Esophagus muscularis mucosa (tissue), 4 donors: ENCODE measurements at places on chromosomes 1 and 21. TPM values are rescaled to one million over a fixed set of nuclear protein-coding genes. Genes with fewer than 3 reads are reported as not detected.

The RIMS3 gene
- total RNA-seq = 5.4 TPM

- no peak for DNase-seq
Measured at GRCh38 chr1:223006371-223006770, 136.7 kb downstream of the TLR5 start.

GRCh38 chr21:42027822-42028765 lies 17.9 kb upstream of the ZBTB21 start:
- DNase-seq = no peak

The LINGO4 gene
- total RNA-seq = not detected

The MRPL9 gene
- 56.7 TPM for total RNA-seq

DNA sequence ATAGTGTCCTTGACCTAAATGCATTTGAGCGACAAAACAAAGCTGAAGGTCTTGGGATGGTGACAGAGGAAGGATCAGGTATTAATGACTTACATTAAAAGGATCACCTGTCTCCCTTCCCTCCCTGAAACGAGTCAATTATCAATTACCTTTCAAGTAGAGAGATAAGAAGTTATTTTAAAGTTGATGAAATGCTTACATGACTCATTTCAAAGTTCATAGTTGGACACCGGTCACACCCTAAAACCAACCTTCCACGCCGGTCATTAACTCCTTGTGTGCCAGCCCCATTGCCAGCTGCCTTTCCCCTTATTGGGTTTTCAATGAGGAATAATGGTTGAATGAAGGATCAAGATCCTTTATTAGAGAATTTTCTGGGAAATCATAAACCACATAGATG lies 129.8 kb downstream of the ZP4 start:
- no peak for DNase-seq

DNA sequence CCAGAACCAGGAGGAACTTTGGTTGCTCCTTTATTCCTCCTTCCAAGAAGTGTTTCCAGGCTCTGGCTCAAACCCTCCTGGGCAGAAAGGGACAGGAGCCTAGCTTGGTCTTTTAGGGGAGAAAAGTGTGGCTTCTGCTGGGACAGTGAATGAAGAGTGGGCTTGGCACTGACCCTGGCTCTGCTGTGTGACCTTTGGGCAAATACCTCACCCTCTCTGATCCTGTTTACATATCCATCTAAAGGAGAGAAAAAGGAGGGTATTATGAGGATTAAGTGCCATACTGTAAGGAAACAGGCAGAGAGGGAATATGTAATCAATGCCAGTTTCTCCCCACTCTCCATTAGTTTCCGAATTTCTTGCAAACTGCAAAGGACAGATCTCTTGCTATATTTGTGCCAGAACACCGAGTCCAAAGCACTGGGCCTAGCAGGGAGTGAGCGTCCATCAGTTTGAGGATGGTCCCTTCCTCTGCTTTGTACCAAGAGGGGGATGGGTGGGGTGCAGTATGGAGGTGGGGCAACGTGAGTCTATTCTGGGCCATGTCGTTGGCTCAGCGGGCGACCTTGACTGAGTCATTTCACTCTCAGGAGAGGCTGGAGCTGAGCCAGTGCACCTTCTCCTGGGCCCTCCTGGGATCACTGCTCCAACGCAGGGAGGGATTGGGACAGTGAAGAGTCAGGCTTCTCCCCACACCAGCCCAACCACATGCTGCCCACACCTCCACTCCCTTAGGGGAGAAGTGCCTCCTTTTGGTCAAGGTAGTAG lies 38.4 kb downstream of the IGSF21 start:
- no peak for DNase-seq

DNA sequence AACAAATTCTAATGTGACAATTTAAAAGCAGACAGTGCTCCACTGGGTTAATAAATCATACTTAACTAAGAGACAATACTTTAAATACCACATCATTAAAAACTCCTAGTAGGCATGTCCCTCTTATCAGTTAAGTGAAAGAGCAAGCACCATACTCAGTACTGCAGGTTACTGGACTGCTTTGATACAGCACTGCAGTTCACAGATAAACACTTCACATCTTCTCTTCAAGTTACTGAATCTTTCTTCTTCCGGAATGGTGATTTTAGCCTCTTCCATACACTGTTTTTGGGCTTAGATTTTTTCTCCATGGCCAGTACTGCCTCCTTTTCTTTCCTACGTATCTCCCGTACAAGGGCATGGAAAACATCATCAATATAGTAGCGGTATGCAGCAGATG lies 11.0 kb downstream of the RIT1 start:
- no peak for DNase-seq

GRCh38 chr1:216958569-216958968 lies 235.3 kb upstream of the ESRRG start:
- DNase-seq = no peak

The PRAMEF8 gene
- total RNA-seq = not detected

The AGBL4 gene
- not detected for total RNA-seq

GRCh38 chr1:204313675-204314074 lies 46.1 kb downstream of the PLEKHA6 start:
- no peak for DNase-seq

- no peak for DNase-seq
Measured at GRCh38 chr1:205013683-205014367, 29.2 kb upstream of the CNTN2 start.

DNA sequence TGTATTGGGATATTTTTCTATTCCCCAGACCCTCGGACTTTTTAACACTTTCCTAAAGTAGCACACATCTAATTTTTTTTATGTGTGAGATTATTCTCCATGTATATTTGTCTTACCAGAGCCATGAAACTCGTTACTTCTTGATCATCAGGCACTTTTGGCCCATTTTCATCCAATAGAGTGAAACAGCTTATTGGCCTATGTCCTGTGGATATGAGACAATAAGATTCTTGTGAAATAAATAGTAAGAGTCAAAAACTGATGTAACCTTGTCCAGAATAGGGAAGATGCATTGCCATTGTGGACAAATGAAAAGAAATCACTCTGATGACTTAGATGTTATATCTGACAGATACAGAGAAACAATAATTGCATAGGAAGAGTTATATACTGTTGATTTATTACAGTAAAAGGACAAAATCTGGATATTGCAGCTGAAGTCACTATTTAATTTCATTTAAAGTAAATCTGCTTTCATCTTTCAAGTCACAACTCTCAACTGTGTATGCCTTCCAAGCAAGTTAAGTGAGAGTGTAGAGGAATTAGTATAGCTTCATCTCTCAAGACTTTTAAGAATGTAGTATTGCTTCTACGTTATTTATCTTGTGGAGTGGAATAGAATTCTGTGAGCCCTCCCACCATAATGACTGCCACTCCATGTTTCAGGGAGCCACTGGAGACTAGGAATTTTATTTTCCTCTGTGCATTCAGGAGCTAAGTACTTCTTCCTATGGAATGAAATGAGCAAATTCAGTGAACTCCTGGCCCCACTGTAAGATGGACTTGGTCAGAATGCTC lies 86.9 kb downstream of the ADAMTS1 start:
- DNase-seq = no peak

DNA sequence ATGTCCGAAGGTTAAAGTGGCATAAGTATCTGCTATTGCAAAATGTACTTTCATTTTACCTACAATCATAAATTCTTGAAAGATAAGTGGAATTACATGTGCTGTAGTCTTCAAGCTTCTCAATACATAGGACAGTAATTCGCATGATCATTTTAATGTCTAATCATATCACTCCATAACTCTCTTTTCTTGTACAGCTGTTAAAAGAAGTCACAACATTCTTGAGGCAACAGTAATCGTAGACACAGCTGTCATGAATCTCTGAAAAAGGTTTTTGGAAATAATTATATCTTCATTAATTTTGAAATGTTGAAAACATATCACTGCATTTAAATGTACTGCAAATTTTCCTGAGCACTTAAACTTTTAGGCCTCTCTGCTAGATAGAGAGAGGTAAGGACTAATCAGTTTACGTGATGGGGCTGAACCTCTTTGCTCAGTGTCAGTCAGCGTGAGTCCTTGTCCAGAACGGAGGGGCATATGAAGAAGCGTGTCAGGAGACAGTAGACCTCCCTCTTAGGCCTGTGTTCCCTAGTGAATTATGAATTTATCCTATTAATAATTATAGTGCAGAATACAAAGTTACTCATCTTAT lies 133.4 kb downstream of the NEK7 start:
- no peak for DNase-seq

GRCh38 chr1:67166196-67166595 lies at the start of gene IL23R:
IL23R (plus strand) TSS chr1:67166454; CDS start chr1:67168121, 1,667 bp downstream.
- no peak for DNase-seq

GRCh38 chr1:246350745-246351144 lies 156.3 kb downstream of the SMYD3 start:
- no peak for DNase-seq

GRCh38 chr1:22326931-22327330 lies 124.7 kb upstream of the ZBTB40 start:
- no peak for DNase-seq

DNA sequence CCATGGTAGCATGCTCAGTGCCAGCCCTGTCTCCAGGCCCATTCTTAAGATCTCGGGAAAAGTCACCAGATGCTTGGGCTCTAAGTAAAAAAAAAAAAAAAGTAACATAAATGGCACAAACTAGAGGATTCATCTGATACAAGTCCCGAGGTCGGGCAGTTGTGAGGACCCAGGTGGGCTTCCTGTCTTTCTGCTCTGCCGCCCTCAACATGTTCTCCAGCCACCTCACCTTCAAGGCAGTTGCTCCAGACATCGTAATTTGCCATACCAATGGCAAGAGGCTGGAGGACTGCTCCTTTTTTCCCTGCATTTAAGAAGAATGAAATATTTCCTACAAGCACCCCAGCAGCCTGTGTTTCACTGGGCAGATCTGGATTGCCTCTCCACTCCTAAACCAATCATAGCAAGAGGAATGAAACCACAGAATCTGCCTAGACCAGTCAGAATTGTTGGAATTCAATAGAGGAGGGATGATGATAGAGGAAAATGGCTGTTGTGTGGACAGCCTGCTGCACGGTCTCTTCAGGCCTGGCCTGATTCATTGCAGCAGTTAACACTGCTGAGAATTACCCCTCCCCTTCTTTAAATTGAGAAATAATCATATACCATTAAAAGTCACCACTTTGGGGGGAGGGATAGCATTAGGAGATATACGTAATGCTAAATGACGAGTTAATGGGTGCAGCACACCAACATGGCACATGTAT lies 5.4 kb downstream of the HMGN2 start:
- DNase-seq = no peak

The MIXL1 gene
- total RNA-seq = not detected

- no peak for DNase-seq
Measured at GRCh38 chr1:101632548-101633272, 364.0 kb downstream of the OLFM3 start.

- no peak for DNase-seq
Measured at GRCh38 chr1:166933633-166934032, 41.7 kb downstream of the ILDR2 start.

The TRAF5 gene
- total RNA-seq = 14.9 TPM

- no peak for DNase-seq
Measured at GRCh38 chr1:8040586-8040985, 14.5 kb upstream of the ERRFI1 start.

The PDPN gene
- total RNA-seq = 11.6 TPM

GRCh38 chr21:38626306-38626705 lies 128.0 kb upstream of the ERG start:
- no peak for DNase-seq

DNA sequence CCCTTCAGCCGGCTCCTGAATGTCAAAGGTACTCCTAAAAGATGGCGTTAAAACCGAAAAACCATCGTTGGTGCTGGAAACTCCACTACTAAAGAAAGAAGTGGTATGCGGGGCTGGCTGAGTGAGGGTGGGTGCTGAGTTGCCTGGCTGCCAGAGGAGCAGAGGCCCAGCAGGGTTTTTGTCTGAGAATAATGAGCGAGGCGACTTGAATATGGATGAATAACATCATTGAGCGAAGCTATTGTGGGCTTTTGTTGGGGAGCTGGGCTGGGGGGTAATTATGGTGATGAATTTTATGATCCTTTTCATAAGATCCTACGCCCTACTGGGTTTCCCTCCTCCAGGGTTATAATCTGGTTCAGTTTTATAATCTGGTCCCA lies 2.0 kb downstream of the PDPN start:
- no peak for DNase-seq

The FMOD gene
- total RNA-seq = 36.8 TPM

- no peak for DNase-seq
Measured at GRCh38 chr21:27741736-27742135, 774.8 kb upstream of the ADAMTS5 start.

The LCA5L gene
- total RNA-seq = 2.8 TPM

The PGLYRP4 gene
- not detected for total RNA-seq

GRCh38 chr1:92485381-92486250 lies 1.1 kb downstream of the GFI1 start:
- DNase-seq = no peak

DNA sequence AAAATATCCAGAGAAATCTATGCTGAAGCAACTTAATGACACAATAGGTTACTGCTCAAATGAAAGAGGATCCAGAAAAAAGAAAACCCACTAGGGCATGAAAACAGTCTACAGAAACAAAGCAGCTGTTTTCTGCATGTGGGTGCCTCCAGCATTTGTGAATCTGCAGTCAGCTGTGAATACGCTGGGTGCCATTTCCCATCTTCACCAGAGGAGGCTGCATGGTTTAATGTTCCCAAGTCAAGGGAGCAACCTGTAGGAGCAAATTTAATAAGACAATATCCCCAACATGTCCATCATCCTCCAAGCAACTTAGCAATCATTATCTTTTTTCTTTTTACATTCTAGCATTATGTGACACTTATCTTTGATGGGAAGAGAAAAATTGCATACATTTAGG lies 396.6 kb downstream of the BRINP2 start:
- no peak for DNase-seq

The SYCP1 gene
- not detected for total RNA-seq

- no peak for DNase-seq
Measured at GRCh38 chr1:176779992-176780328, 317.0 kb downstream of the PAPPA2 start.

GRCh38 chr1:65625528-65625927 lies 167.2 kb upstream of the PDE4B start:
- no peak for DNase-seq

DNA sequence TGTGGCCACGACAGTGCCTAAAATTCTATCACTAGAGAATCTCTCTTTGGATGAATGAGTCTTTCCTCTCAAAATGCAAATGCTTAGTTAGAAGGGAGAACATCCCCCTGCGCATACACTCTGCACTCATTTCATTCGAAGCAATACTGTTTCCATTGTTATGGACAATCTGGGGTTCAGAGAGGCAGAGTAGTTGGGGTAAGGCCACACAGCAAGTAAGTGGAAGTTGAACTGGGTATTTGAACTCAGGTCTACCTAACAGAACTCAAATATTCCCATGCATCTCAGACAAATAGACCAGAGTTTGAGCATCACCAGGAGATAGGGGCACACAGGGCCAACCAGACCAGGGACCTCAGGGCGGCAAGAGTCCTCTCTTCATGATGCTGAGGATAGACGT lies 25.5 kb downstream of the RAP1GAP start:
- DNase-seq = no peak

The ERICH3 gene
- total RNA-seq = not detected

The FAM110D gene
- 14.8 TPM for total RNA-seq

The TFF2 gene
- total RNA-seq = not detected

The RHD gene
- not detected for total RNA-seq

GRCh38 chr1:13753636-13754402 lies 53.8 kb downstream of the PRDM2 start:
- peak; percentile 87 for DNase-seq
